ENCODE measurements at places on chromosomes 3 and 15.

- no peak for DNase-seq
Measured at GRCh38 chr3:155254445-155254844, 39.0 kb downstream of the STRIT1 start.

DNA sequence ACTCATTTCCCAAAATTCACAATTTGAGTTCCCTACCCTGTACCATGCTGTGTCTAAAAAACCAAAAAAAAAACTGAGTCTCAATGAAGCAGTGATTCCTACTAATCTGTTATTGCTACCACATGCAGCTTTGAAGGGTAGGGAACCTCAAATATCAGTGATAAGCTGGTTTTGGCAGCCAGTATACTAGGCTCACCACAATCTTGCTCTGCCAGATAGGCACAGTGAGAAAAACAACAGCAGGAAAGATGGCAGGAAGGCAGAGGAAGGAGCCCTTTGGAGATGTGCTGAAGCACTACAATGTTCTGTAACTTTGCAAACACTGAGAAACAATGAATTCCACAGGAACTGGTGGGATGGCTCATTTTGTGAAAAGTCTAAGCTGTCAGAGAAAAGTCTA lies 96.9 kb upstream of the UBP1 start:
- no peak for DNase-seq

GRCh38 chr3:136385457-136385856 lies 135.3 kb downstream of the PCCB start:
- DNase-seq: no peak

- DNase-seq: no peak
Measured at GRCh38 chr15:92074101-92074500, 220.6 kb downstream of the SLCO3A1 start.

- DNase-seq: peak; percentile 32
Measured at GRCh38 chr3:31462050-31462569, 70.6 kb upstream of the STT3B start.

- no peak for DNase-seq
Measured at GRCh38 chr15:79977431-79978054, 6.5 kb upstream of the BCL2A1 start.

DNA sequence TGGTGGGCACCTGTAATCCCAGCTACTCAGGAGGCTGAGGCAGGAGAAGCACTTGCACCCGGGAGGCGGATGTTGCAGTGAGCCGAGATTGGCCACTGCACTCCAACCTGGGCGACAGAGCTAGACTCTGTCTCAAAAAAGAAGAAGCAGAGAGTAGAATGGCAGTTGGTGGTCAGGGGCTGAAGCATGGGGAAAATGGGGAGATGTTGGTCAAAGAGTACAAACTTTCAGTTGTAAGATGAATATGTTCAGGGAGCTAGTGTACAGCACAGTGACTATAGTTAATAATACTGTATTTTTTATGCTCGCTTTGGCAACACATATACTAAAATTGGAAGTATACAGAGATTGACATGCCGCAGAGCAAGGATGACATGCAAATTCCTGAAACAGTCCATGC lies 41.5 kb downstream of the PCNP start:
- DNase-seq: no peak

DNA sequence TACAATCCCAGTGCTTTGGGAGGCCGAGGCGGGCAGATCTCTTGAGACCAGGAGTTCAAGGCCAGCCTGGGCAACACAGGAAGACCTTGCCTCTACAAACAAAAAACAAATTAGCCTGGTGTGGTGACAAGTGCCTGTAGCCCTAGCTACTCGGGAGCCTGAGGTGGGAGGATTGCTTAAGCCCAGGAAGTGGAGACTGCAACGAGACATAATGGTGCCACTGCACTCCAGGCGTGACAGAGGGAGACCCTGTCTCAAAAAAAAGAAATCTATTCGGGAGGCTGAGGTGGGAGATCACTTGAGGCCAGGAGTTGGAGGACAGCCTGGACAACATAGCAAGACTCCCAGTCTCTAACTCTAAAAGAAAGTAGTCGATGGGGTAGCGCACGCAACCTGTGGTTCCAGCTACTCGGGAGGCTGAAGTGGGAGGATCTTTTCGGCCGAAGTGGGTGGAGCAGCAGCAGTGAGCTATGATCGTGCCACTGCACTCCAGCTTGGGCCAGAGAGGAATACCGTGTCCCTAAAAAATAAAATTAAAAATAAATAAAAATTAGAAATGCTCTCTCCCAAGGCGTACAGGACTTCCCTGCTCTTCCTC lies 775 bp downstream of the C3orf33 start:
- no peak for DNase-seq

DNA sequence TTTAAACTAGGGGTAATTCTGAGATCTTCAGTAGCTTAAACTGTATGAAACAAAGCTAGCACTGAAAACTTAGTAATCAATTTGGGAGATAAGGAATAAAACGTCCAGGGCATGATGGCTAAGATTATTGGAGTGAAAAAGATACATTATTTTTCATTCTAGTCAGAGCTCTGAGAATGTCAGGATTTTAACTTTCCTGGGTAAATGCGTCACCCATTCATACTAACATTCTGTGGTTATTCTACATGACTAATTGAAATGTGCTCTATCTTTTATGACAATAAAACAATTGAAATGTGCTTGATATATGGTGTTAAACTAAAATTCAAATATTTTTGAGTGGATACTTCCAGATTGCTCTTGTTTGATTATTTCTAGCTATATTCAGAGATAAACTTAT lies 626.0 kb downstream of the EDEM1 start:
- no peak for DNase-seq

DNA sequence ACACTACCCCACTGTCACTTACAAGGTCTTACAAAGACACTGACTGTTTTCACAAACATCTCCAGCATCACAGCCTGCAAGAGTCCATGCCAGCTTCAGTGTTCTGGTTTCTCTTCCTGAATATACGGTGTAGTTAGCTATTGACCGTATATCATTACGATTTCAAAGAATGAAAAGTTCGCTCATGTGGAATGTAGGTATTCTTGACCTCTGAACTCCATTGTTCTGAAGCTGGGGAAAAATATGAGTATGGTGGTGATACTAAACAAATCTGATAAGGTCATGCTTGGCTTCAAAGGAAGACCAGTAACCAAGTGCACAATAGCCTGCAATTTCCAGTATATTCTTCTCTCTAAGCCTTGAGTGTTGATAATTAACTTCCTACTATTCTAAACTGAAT lies 315.7 kb upstream of the WNT5A start:
- DNase-seq: no peak

DNA sequence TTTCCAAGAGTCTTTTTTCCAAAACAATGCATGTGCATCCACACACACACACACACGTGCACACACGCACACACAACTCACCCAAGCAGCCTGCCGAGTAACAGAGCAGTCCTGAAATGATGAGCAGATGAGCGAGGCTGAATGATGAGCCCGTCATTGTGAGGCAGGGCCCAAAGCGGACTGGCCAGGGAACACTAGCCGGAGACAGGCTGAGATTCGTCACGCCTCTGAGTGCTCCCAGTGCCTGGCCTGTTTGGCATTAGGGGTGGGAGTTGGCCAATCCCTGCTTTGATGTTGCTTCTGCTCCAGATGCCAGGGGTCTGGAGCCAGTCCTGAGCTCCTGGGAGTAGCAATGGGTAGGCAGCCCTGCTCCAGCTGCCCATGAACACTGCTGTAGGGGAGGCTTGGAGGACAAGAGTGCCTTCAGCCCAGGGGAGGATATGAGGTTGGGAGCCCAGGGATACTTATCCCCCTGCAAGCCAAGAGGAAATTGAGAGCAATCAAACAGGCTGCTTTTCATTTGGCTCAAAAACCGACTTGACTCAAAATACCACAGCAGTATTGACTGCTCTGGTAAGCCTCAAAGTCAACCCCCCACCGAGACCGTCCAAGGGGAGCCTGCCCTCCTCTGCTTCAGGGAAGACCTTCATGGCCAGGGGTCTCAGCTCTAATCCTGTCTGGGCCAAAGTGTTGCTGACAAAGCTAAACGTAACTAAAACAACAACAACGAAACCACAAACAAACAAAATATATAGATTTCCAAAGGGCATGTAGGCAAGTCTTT lies 22.9 kb downstream of the COLQ start:
- DNase-seq: no peak

- DNase-seq: no peak
Measured at GRCh38 chr3:59150039-59150438, 100.2 kb upstream of the CFAP20DC start.

- no peak for DNase-seq
Measured at GRCh38 chr15:62849316-62850106, 193.0 kb upstream of the TPM1 start.

- no peak for DNase-seq
Measured at GRCh38 chr15:80182611-80183261, 29.9 kb downstream of the FAH start.

DNA sequence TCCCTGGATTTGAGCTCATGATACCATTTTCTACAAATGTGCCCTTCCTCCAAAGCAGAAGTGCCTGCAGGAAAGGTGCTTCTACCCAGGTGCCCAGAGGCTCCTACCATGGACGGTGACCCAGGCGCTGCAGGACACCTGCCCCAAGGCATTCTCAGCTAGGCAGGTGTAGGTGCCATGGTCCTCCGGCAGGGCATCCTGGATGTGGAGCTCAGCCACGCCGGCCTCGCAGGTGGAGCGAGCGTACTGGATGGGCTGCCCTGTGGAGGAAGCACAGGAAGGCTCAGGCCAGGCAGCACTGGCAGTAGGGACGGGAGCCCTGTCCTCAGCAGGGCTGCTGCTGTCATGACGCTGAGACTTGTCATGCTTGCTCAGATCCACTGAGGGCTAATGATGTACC lies 137.2 kb upstream of the HACD2 start:
- no peak for DNase-seq

DNA sequence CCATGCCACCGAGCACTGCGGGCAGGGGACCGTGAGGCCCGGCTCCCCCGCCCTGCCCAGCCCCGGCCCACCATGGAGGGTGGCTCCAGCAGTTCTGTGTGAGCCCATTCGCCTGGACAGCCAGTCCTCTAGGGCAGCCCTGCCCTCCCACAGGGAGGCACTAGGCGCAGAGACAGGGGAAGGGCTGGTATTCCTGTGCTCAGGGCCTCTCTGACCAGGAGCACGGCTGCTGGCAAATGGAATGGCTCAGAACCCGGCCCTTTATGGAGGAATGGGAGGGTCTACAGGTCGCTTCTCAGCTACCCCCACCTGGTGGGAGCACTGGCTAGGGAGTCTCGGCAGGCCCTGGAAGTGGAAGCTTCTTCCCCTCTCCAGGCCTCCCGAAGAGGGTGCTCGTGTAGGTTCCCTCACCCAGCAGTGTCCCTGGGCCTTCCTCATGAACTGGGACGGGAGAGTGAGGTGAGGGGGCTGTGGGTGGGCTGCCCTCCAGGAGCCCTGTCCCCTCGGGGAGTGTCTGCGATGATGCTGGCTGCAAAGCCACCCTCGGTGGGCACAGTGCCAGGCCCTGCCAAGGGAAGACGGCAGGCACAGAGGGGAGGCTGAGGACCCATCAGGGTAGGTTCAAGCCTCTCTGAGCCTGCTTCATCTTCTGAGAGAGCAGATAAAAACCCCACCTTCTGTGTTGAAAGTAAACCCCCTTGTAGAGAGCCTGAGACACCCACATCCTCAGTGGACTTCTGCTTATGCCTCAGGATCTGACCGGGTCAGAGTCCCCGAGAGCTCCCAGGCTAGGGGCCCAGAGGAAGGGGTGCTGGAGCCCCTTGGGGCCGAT lies 1.5 kb downstream of the MELTF start:
- no peak for DNase-seq

DNA sequence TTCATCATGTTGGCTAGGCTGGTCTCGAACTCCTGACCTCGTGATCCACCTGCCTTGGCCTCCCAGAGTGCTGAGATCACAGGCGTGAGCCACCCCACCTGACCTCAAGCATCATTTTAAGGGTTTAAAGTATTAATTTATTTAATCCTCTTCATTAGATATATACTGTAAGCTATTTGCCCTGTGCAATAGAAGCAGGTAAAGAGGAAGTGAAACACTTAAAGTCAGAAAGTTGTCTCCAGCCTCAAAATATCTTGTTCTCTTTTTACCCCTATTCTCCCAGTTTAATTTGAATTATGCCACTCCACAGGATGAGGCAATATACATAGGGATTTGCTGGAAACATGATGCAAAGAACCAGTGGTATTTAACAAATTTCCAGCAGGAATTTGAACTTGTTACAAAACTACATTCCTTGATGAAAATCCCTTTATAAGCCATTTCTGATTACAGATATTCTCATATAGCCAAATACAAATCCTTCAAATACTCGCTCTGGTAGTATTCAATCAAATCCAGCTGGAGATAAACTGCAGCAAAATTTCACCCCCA lies 2.0 kb downstream of the NDUFB5 start:
- no peak for DNase-seq

DNA sequence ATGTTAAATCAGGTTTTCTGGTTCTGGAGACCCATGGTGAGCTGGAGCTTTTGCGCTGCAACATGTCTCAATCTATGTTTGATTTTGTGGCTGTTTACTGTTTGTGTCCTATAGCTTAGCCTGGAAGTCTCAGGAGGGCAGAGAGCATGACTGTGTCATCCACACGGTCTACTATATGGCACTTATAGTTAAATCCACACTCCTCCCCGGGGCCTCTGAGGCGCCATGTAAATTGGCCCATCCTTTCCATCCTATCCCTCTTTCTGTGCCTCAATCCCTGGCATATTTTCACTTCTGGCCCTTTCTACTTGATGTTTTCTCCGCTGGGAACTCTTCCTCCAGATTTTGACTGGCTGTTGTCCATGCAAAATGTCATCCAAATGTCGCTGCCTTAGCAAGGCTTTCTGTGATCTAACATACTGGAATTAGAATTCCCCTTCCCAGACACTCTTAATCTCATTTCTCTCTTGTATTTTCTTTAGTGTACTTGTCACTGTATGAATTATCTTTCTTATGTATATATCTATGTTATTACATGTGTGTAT lies 560.8 kb upstream of the RGMA start:
- DNase-seq: no peak

GRCh38 chr15:82851981-82852511 lies 42.6 kb downstream of the WHAMM start:
- DNase-seq: no peak

GRCh38 chr15:31223478-31224350 lies 102.9 kb upstream of the KLF13 start:
- DNase-seq: no peak

DNA sequence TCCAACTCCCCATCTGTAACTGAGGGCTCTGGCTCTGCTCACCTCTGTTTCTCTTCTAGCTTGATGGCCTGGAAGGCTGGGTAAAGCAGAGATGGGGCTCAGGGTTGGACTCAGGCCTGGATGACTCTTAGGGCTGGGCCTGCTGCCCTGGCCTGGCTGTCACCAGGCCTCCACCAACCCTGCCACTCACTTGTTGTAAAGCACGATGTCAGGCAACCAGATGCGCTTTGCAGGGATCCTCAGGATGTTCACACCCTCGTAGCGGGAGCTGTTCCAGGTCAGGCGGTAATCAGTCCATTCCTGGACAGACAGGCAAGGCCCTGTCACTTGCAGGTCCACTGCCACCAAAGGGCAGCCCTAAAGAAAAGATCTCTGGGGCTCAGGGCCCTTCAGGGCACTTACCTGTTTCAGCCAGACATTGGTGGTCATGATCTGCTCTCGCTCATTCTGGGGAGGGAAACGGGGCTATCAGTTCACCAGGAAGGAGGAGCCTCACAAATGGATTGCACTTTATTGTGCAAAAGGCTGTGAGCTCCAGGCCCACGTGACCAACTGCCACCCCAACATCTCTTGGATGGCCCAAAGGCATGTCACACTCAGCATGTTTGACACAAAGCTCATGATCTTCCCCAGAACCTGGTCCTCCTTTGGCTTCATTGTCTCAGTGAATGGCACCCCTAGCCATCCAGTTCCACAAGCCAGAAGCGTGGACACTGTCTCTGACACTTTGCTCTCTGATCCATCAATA lies 9.9 kb downstream of the CHRNB4 start:
- DNase-seq: no peak

- DNase-seq: no peak
Measured at GRCh38 chr15:29674661-29675533, 147.4 kb downstream of the TJP1 start.

All from effector CD4-positive, alpha-beta T cell (primary cell).